Caki2 (cell line): ENCODE measurements at places on chromosomes 1 and 21. TPM values are rescaled to one million over a fixed set of nuclear protein-coding genes. Genes with fewer than 3 reads are reported as not detected.

- DNase-seq = no peak
Observed at GRCh38 chr1:172118618-172119017, 277.3 kb downstream of the DNM3 start.

GRCh38 chr1:114196992-114197907, 43.6 kb upstream of the SYT6 start:
- DNase-seq = no peak

DNA sequence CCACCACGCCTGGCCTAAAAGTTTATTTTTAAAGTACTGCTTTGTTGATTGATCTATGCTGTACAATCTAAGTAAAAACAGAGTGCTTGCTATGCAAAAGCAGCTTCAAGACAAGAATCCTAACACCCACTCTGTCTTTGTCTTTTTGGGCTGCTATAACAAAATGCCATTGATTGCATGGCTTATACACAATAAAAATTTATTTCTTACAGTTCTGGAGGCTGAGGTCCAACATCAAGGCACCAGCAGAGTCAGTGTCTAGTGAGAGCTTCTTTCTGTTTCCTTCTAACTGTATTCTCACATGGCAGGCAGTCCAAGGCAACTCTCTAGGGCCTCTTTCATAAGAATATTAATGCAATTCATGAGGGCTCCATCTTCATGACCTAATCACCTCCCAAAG, 63.6 kb upstream of the GJA5 start:
- DNase-seq = no peak

Gene SOX13
- total RNA-seq = 0.06 and 3.4 TPM in 2 replicates

- DNase-seq = no peak
Observed at GRCh38 chr1:155977690-155978324, 540 bp downstream of the ARHGEF2 start.

- DNase-seq = no peak
Observed at GRCh38 chr1:197066719-197067456, at the start of gene F13B. Gene F13B, minus strand, starts transcription at chr1:197067260. Its CDS starts 37 bp downstream, at chr1:197067223.

Gene CD34
- not detected in 2 replicates for total RNA-seq
